ENCODE measurements at places on chromosomes 6 and 20. TPM values are rescaled to one million over a fixed set of nuclear protein-coding genes. Genes with fewer than 3 reads are reported as not detected.

The NOX3 gene
- total RNA-seq: not detected

The GJA10 gene
- not detected for total RNA-seq

The PDE10A gene
- not detected for total RNA-seq

The ALDH8A1 gene
- total RNA-seq: 0.81 TPM

The SYCP2L gene
- total RNA-seq: not detected

The ZNF512B gene
- total RNA-seq: 23.4 TPM

The METTL24 gene
- total RNA-seq: not detected

The LY6G6F gene
- total RNA-seq: not detected

The TRIM31 gene
- total RNA-seq: not detected

The PI16 gene
- total RNA-seq: 2.7 TPM

The TBXT gene
- total RNA-seq: not detected

The BPIFB2 gene
- not detected for total RNA-seq

The IGF2R gene
- total RNA-seq: 72.7 TPM

The KCNG1 gene
- total RNA-seq: not detected

The IFT52 gene
- total RNA-seq: 14.4 TPM

The SAPCD1 gene
- 11.3 TPM for total RNA-seq

The SRXN1 gene
- total RNA-seq: 6.5 TPM

The SLC22A7 gene
- total RNA-seq: not detected

The BMP5 gene
- total RNA-seq: not detected
